ENCODE measurements at places on chromosomes 12 and 14.
A peak's percentile ranks its signal among the peaks of the same experiment; 100 is the strongest.

- H3K4me3 ChIP-seq = no peak overlapping the region
- peaks cover 19% of the 10 kb centered on the region for H3K27me3 ChIP-seq
- no peaks in the 10 kb centered on the region for H3K36me3 ChIP-seq
Observed at GRCh38 chr14:94341656-94342333, 18.7 kb upstream of the SERPINA6 start.

DNA sequence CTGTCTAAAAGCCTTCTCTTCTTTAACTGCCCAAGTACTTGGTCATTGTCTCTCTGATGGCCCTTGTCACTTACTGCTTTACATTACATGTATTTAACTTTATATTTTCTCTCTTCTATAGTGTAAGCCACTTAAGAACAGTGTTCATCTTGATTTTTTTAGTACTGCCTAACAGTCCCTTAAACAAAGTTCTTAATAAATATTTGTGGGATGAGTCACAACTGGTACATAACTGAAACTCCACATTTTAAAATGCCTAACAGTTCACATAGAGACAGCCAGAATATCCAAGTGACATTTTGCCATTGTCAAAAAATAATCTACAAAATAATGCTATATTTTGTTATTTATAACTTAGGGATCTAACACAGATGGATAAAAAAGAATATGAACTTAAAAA lies 146.6 kb downstream of the STXBP6 start:
- H3K27ac ChIP-seq = no peak overlapping the region
- H3K4me1 ChIP-seq = no peaks in the 10 kb centered on the region
- H3K4me3 ChIP-seq = no peak overlapping the region
- no peaks in the 10 kb centered on the region for H3K27me3 ChIP-seq

- no peaks in the 10 kb centered on the region for H3K27me3 ChIP-seq
- H3K4me3 ChIP-seq = no peak overlapping the region
- H3K27ac ChIP-seq = no peak overlapping the region
- H3K36me3 ChIP-seq = peaks cover 14% of the 10 kb centered on the region
- DNase-seq = no peak
Observed at GRCh38 chr12:29350080-29350479, 30.9 kb downstream of the ERGIC2 start.

DNA sequence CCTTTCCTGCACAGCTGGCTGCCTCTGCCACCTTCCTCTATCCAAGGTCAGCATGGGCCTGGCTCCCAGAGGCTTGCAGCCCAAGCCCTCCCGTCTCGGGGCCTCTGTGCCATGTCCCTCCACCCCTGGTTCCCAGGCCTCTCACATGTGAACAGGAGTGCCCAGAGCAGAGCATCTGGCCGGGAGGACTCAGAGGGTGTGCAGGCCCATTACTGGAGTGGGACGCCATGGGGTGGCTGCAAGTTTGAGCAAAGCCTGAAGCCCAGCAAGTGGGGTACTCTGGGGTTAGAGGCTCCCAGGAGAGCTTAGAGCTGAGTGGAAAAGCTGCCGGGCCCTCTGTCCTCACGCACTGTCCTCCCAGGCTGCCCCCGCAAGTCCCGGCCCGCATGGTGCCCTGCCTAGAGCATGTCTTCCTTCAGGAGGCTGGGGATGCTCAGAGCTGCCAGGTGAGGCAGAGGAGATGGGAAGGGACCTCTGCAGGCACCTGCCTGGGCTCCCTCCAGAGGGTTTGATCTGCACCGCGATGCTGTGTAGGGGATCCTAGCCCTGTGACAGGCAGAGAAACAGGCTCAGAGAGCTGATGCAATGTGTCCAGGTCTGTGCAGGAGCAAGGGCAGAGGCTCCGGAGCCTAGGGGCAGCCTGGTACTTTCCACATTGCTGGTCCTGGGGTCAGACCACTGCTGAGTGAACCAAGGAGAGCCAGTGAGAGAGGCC lies 39.8 kb downstream of the DIO3 start:
- H3K27ac ChIP-seq = no peak overlapping the region
- H3K36me3 ChIP-seq = no peaks in the 10 kb centered on the region
- DNase-seq = no peak
- H3K4me3 ChIP-seq = no peak overlapping the region
- peaks cover 24% of the 10 kb centered on the region for H3K27me3 ChIP-seq
- peaks cover 3% of the 10 kb centered on the region for H3K4me1 ChIP-seq

DNA sequence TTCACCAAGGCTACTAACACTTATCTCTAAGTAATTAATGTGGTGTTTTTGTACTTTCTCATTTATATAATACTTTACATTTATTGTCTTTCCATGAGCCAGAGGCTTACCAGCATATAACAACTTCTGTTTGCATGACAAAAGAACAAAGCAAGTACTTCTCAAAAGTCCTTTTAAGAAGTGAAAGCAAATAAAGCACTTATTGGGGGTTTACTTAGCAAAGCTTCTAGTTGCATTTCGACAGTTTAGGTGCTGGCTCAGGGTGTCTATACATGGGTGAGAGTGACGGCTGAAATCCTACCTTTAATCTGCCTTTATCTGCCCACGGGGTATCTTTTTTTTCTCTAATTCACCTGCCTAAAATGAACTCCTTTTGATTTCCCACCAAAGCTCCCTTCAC lies 21.0 kb upstream of the DCN start:
- H3K27ac ChIP-seq = no peak overlapping the region
- no peak for DNase-seq
- H3K4me1 ChIP-seq = peaks cover 9% of the 10 kb centered on the region
- H3K4me3 ChIP-seq = no peak overlapping the region
- H3K36me3 ChIP-seq = peaks cover 4% of the 10 kb centered on the region

GRCh38 chr14:31440280-31440679 lies 17.0 kb downstream of the DTD2 start:
- H3K4me1 ChIP-seq = no peaks in the 10 kb centered on the region
- no peak overlapping the region for H3K4me3 ChIP-seq
- DNase-seq = no peak
- peaks cover 41% of the 10 kb centered on the region for H3K36me3 ChIP-seq

DNA sequence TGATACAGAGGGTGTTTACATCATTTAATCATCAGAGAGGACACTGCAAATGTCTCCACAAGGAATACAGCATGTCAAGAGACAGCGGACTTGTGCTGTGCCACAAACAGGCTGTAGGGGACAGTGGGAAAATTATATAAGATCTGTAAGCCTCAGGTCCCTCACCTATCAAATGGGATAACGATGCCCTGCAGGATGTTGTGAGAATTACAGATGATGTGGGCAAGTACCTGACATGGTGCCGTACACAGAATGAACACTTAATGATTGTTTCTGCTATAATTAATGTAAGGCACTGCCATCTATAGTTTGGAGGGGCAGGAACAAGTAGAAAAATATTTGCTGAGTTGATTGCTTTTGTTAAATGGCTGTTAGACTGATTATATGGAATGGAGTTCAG lies 81.9 kb upstream of the GTF2A1 start:
- H3K27me3 ChIP-seq = no peaks in the 10 kb centered on the region
- no peaks in the 10 kb centered on the region for H3K36me3 ChIP-seq
- DNase-seq = no peak
- H3K27ac ChIP-seq = no peak overlapping the region

DNA sequence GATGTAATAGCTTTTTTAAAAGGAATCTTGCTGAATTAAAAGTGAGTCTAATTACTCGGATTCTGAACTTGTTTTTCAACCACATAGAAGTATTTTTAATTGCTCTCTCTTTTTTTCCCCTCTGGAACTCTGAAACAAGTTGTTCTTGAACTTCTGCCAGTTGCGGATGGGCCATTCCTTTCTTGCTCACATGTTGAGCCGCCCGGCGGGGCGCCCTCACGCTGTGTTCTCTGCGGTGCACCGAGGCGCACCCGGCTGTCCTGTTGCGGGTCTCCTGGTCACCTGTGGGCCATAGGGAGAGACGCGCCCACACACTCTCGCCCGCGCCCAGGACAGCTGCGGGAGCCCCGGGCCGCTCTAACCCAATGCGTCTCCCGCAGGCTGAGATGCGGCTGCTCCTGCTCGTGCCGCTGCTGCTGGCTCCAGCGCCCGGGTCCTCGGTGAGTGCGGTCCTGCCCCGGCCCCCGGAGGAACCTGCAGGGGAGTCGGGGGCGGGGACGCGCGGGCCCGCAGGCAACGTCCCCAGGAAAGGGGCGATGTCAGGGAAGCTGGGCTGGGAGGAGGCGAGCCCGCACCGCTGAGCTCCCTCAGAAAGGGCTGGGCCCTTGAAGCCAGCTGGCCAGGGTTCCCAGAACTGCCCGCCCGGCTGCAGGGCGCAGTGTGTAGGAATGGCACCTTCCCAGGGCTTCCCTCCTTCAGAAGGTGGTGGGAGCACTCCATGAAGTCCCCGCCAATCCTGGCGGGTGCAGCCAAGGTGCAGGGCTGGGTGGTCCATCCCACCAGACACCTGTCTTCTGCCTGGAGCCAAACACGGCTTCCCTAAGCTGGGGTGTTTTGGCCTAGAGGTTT lies 2.3 kb downstream of the PAPLN start:
- H3K27ac ChIP-seq = no peak overlapping the region
- peaks cover 91% of the 10 kb centered on the region for H3K27me3 ChIP-seq
- H3K4me1 ChIP-seq = peaks cover 47% of the 10 kb centered on the region
- H3K36me3 ChIP-seq = no peaks in the 10 kb centered on the region

DNA sequence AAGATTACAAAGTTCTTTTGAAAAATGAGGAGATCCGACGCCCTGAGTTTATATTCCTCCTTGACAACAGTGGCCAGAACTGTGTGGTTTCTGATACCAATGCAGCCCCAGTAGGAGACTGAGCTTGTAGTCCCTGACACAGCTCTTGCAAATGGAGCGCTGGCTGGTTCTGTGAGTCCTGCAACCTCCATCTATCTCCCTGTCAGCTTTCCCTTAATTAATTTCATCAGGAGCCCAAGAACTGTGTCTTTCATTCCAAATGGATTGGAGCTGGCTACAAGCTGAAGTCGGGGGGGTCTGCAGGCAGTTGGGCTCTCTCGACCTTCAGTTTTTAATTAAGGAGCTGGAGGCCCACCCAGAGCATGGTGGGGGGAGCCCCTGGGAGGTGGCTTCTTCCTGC lies 160.6 kb downstream of the ADGRD1 start:
- peaks cover 59% of the 10 kb centered on the region for H3K4me1 ChIP-seq
- H3K27me3 ChIP-seq = peaks cover 30% of the 10 kb centered on the region
- H3K4me3 ChIP-seq = peak overlapping the region; percentile 46

- peak overlapping the region; percentile 72 for H3K27ac ChIP-seq
- H3K36me3 ChIP-seq = peaks cover 9% of the 10 kb centered on the region
- no peaks in the 10 kb centered on the region for H3K27me3 ChIP-seq
- H3K4me3 ChIP-seq = peak overlapping the region; percentile 12
Observed at GRCh38 chr12:75877763-75878621, 153.6 kb downstream of the PHLDA1 start.

All from nephron progenitor cell (in vitro differentiated cells).